Skeletal muscle cell (primary cell): ENCODE measurements at places on chromosomes 7 and 10.
A peak's percentile ranks its signal among the peaks of the same experiment; 100 is the strongest.

- DNase-seq: no peak
Observed at GRCh38 chr7:30421647-30422196, 56.9 kb downstream of the NOD1 start.

DNA sequence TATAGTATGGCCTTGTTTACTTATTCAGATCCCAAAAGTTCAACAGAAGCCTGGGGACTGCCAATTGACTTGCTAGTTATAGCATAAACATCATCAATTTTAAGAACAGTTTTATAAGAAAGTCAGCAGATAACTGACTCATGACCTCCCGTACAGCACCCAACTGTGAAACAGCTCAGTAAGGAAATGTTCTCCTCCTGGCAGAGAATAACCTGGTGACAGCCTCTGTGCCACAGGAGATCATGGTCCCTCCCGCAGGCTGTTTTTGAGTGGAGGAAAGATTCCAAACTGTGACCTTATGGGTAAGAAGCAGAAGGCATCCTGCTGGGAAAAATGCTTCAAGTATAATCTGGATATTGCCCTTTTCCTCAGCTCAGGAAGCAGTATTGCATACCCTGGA, 182.5 kb downstream of the SEMA3D start:
- no peak for DNase-seq

GRCh38 chr7:16791905-16792698, 12.7 kb downstream of the AGR2 start:
- no peak for DNase-seq

- no peak for DNase-seq
Observed at GRCh38 chr7:81688622-81689411, 81.0 kb downstream of the HGF start.

DNA sequence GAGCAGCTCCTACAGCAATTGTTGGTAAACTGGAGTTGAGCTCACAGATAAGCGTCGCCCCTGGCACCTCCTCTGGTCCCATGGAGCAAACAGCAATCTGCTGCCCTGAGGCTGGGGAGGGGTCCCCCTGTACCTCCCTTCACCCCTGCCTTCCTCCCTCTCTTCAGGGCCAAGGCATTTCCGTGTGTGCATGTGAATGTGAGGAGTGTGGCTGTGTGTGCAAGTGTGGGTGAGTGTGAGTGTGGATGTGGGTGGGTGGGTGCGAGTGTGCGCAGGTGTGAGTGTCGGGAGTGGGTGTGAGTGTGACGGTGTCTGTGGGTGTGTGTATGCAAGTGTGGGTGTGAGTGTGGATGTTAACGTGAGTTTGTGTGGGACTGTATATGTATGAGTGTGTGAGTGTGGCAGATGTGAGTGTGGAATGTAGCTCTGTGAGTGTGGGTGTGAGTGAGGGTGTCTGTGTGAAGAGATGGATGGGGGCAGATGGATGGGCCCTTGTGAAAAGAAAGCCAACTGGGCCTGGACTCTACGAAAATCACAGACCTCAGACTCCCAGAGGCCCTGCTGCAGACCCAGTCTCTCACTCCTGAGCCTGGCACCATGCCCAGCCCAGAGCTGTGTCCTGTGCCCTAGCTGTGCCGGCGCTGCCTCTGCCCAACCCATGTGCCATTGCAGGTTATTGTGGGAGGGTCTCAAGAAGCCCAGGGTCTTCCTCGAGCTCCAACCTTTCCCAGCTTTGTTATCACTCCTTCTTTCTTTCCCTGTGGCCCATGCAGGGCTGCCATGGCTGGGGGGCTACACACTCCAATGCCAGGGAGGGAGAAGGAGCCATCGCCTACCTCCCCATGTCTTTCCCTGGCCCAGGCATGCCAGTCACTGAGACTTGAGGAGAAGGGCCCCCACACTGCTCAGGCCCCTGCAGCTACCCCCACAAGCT, 73.9 kb downstream of the GRID1 start:
- no peak for DNase-seq

DNA sequence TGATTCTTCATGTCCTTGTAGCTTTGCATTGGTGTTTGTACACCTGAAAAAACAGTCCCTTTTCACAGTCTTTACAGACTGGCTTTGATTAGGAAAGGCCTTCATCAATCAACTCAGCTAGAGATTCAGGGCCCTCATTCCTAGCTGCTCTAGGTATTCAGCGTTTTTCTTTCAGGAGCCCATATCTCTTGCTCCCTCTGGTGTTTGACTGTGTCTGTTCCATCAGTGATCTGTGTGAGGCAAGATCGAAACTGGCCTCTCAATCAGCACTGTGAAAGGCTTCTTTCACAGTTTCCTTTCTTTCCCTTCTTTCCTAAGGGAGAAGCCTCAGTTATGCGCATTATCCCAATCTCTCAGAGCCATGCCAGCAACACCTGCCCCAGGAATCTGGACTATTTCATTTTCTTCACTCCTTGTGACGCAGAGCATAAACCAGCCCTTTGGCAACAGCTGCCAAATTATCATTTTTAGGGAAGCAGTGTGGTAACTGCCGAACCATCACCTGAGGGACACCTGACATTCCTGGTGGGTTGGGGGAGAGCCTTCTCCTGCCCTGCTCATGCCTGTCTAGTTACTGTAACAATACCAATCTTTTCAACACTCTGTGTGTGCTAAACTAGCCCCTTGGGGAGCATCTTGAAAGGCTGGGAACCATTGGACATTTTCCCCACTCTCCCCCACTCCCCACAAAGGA, 75.7 kb upstream of the CCDC71L start:
- no peak for DNase-seq

- DNase-seq: no peak
Observed at GRCh38 chr10:43138757-43139241, 554 bp downstream of the CSGALNACT2 start.

GRCh38 chr7:84941291-84941690, 245.6 kb downstream of the SEMA3D start:
- DNase-seq: no peak

DNA sequence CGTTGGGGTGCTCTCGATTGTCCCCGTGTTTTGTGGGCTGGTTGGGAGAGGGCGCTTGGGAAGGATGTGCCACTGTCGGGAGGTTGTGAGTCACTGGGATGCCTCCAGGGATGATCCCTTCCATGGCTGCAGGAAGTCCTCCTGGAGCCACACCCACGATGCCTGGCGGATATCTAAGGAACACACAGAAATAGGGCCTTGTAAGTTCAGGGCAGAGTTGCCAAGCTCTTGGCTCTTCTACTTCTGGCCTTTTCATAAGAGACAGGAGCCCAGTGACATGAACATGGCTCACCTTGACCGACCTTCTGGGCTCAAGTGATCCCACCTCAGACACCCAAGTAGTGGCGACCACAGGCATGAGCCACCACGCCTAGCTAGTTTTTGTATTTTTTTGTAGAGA, 47.6 kb downstream of the ZRANB1 start:
- DNase-seq: no peak

DNA sequence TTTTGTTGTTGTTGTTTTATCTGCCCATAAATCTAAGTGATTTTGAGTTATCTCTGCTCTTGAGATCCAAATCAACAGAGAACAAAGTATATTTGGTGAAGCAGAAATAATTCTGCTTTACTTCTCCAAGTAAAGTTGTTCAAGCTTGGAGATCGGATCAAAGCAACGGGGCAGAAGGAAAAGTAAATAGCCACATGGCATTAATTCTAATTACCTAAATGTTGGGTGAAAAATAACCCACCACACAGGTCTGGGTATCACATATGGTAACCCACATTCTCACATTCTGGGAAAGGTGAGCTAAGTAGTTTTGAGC, 3.1 kb downstream of the NRP1 start:
- no peak for DNase-seq

- DNase-seq: no peak
Observed at GRCh38 chr7:455110-455928, 64.3 kb downstream of the PDGFA start.

DNA sequence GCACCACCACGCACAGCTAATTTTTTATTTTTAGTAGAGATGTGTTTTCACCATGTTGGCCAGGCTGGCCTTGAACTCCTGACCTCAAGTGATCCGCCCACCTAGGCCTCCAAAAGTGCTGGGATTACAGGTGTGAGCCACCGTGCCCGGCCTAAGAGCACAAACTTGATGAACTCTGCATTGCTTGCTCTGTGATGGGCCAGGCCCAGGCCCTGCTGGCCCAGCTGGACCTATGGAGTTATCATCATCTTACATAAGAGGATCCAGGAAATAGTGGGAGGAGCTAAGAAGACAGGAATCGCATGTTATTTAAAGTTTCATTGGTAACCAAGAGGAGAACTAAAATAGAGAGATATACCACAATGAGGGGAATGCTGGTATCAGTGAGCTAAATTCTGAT, 86.9 kb downstream of the DAGLB start:
- no peak for DNase-seq

- DNase-seq: no peak
Observed at GRCh38 chr7:2104716-2105115, 128.0 kb downstream of the MAD1L1 start.

- DNase-seq: no peak
Observed at GRCh38 chr10:66587680-66588050, 338.2 kb upstream of the LRRTM3 start.

DNA sequence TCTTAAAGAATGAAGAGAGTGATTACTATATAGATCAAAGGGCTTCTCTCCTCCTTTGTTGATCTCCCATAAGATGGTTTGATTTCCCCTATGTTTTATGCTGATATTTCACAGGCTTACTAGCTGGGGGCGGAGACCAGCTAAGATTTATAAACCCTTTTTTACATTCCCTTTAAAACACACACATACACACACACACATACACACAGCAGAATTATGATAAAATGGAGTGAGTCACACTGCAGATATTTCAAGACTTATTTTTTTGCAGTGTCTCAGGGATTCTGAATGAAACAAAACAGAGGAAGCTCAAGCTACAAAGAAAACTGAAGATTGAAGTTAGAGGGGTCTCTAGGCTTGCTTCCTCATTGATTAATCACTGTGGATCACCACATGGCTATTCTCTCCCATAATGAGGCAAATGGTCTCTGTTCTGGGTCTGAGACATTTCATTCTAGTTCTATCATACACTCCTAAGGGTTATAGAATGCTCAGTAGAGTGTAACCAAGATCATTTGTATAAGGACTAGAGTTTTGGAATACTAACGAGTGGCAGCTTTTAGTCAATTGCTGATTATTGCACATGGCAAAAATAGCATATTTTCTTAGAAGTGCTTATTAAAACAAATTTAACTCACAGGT, 18.6 kb downstream of the INA start:
- DNase-seq: peak; percentile 36

DNA sequence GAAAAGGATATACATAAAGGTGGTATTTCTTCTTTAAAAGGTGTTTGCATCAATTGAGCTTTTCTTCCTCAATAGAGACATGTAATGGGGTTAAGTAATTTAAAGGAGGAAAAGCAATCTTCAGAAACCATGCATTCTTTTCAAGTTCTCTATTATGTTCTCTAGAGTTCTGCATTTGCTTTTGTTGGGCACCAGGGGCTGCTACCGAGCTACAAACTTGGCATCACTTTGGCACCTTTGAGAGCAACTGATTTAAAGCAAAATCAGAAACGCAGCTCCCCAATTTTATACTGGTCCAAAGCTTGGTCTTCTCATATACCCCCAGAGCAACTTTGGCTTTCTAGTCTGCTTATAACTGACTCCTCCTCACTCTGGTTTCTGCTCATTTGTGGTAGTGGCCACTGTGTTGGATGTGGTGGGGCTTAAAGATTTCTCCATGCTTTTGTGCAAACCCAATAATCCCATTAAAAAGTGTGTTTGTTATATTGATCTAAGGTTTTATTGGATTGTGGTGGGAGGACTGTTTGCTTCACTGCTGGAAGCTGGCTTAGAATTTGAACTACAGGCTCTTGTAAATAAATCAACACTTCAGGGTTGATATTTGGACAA, 712.1 kb downstream of the PHTF2 start:
- DNase-seq: no peak

GRCh38 chr10:56317603-56318002, 43.5 kb downstream of the ZWINT start:
- DNase-seq: no peak

DNA sequence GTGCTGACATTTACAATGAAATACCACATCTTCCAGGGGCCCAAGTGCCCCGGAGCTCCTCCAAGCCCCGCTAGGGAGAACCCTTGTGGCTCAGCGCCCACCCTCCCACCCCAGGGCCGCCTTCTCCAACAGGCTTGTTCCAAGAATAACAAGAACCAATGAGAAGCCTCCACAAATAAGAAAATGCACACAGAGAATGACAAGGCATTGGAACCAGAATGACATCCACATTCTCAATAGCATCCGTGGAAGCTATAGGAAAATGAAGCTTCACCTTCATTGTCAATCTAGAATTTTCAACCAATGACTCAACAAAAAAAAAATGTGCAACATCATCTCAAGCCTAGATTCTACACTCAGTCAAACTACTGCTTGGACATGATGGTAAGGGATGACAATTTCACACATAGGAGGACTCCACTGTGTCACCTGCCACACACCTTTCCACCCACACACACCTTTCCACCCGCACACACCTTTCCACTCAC, 50.4 kb upstream of the PPP2R2D start:
- no peak for DNase-seq

- DNase-seq: no peak
Observed at GRCh38 chr7:2813350-2814185, 30.5 kb downstream of the GNA12 start.

GRCh38 chr7:47411901-47412300, 170.0 kb downstream of the TNS3 start:
- no peak for DNase-seq

DNA sequence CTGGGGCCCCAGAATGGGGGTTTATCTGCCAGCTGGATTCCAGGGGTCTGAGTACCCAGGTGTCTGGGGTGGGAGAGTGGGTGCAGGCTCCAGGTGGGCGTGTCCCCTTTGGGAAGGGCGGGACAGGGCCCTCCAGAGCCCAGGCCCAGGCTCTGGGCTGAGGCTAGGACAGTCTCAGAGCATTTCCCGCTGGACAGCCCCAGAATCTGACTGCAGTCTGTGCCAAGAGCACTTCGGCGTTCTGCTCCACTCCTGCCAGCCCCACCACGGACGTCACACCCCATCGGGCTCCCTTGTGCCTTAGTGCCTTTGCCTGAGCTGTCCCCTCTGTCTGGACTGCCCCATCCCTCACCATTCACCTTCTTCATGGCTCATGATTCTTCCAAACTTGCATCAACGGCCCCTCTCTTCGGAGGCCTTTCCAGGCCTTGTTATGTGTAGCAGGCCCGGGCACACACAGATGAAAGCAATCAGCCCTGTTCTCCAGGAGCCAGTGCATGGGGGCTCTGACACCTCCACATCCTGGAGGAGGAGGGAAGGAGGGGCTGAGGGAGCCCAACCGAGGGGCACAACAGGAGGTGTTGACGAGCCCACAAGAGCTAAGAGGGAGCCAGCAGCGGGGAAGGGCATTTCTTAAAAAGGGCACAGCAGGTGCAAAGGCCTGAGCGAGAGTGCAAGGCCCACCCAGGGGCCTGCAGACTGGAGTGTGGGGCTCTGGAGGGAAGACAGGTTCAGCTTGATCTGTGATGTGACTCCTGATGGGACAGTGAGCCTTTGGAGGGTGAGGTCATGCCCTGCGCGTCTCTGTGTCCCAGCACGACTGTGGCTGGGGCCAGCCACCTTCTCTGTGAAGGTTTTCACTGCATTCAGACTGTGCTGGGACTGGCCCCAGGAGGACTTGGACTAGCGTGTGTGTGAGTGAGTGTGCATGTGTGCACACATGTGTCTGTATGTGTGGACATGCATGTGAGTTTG, 41.7 kb downstream of the GTF2IRD1 start:
- no peak for DNase-seq
